ENCODE measurements at places on chromosomes 4 and X.
A peak's percentile ranks its signal among the peaks of the same experiment; 100 is the strongest.

DNA sequence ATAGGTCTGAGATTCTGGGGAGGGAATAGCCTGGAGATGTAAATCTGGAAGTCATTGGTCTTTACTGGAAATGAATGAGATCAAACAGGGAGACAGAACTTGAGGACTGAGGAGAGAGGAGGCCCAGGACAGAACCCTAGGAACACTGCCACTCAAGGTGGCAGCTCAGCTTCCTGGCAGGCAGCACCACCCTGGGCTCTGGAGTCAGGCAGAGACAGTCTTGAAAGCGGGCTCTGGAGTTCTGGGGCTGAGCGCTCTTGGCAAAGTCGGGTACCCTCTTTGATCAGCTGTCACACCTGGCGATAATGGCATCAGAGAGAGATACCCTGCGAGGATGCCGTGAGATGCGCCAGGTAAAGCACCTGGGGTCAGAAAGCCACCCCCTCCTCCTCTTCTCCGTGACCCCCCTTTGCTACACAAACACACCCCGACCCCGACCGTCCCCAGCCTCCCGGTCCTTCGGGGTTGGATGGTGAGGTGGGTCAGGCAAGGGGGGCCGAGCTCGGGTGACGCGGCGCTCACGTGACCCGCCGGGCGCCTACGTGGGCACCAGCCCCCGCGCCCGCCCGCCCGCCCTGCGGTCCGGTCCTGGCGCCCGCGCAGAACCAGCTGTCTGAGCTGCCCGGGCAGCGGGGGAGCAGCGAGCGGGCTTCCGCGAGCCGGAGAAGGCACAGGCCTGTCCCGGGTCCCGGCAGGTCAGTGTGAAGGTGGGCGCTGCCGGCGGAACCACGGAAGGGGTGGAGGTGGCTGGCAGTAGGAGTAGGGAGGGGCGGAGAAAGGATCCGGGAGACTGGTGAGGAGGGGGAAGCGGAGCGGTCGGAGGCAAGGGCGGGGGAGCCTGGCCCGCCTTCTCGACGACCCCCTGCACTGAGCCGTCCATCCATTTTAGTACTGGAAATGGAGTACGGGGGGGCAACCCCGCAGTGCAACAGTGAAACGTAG, at the start of gene TCEAL3:
Gene TCEAL3 (plus strand): TSS at position 600 of the 942 bp plus-strand sequence. CDS start 1,102 bp downstream, outside the sequence.
- peak; percentile 57 for DNase-seq

GRCh38 chr4:36351082-36351666, 69.8 kb downstream of the DTHD1 start:
- peak; percentile 80 for DNase-seq

DNA sequence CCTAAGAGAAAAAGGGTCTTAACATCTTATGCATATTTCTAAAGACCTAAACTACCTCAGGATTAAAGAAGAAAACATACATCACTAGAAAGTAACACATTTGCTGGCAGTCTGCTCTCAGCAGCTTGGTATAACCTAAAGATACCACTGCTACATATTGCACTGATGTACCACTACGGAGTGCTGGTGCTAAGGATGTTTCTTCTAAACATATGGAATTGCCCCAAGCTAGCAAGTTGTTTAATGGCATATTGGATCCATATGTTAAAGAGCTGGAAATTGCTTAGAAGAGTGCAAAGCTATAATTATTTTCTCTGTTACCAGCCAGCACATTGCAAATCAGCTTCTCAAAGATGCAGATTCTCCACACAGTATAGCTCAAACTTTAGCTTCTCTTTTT, 436.5 kb upstream of the GALNTL6 start:
- no peak for DNase-seq

DNA sequence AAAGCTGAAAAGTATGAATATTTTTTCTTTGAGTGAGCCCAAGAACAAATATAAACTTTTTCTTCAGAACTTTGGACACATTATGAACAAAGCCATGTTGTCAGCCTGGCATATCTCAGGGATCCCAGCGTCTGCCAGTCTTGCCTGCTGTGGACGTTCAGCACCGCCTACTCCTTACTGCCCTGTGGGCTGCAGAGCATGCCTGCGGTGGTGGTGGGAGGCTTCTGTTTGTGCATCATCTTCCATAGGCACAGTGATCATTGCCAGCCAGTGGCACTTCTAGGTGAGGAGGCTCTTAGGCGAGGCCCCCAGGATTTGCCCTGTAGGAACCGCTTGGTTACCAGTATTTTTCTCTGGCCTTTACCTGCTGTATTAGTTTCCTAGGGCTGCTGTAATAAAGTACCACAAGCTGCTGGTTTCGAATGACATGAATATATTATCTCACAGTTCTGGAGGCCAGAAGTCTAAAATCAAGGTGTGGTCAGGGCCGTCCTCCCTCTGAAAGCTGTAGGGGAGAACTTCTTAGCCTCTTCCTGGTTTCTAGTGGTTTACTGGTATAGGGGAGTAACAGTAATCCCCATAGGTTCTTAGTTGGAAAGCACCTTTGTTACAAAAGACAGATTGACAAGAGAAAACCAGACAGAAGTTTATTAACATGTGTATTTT, 15.4 kb downstream of the ANXA3 start:
- DNase-seq = no peak

GRCh38 chr4:2402048-2402842, 16.2 kb downstream of the ZFYVE28 start:
- no peak for DNase-seq

DNA sequence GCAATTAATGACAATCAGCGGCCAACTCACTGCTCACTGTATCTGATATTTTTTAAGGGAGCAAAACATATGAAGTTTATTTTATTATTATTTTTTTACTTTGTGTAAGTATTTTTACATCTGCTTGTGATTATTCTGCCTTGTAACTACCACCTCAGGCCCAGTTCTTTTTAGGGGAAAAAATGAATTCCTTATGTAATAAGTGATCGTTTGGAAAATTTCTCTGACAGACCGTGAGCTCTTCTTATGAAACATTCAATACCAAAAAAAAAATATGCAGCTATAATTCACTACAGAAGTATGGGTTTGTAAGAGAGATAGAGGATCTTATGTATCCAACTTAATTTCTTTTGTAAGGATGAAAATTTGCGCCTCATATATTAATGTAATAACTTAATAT, 33.5 kb upstream of the STOX2 start:
- DNase-seq = no peak

DNA sequence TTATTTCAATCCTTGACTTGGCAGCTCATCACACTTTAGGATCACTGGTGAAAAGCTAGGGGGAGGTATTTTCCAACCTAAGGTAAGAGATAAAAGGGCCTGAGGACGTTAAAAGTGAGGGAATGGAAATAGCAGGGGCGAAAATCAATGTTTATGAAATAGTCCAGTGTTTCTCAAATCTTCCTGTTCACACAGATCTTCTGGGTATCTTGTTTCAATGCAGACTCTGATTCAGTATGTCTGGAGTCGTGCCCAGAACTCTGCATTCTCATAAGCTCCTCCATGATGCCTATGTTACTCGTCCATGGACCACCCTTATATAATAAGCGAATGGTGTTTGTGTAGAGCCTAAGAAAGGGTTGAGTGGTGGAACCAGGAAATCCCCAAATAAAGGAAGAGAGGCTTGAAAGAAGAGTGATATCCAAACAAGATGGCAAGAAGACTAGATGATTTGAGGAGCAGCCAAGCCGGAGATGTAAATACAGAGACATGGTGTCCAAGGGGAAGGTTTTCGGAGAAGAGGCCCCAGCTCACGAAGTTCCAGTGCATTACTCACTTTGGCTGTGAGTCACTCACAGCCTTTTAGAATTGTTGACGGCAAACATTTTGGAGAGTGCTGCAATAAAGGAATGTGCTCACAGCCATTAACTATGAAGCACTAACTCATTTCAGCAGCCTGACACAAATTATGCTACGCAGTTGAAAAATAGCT, 215.6 kb upstream of the PPARGC1A start:
- no peak for DNase-seq

- no peak for DNase-seq
These were observed 47.4 kb downstream of the FGF2 start for GRCh38 chr4:122873821-122874593.

DNA sequence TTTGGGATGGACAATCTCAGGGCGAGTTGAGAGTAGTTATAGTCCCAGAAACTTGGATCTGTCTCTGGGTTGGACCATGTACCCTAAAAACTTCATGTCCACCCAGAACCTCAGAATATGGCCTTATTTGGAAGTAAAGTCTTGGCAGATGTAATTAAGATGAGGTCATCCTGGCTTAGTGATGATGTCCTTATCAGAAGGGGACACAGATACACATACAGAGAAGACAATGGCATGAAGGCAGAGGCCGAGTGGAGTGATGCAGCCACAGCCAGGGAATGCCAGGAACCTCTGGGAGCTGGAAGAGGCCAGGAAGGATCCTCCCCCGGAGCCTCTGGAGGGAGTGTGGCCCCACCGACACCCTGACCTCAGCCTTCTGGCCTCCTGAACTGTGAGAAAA, 61.2 kb upstream of the STX18 start:
- no peak for DNase-seq

DNA sequence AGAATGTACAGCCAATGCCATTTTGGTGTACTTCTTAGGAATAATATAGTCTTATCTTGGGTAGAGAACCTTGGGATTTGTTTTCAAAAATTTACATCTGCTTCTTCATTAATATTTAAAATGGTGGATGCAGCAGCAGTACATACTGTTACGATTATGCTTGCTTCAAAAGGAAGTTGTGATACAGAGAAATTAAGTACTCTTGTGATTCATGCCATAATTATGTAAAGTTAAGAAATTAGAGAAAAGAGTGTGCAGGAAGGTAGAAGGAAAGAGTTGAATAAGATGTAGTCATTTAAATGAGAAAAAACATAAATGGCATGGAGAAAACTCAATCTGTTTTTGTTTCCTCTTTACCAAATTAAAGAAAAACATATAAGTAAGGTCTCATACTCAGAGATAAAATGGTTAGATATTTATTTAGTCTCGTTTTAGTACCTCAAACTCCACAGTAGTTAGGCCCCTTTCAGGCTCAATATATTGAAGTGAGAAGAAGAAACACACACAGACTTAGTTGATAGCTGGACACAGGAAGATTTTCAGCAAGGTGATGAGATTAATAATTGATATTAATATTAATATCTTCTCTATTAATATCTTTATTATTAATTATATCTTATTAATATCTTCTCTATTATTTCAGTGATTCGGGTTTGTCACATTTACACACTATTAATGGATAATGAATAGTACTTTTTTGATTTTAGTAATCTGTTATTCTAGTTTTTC, 70.1 kb upstream of the HPGD start:
- DNase-seq = no peak

- no peak for DNase-seq
These were observed 280.3 kb downstream of the SPRY1 start for GRCh38 chr4:123676890-123677229.

- no peak for DNase-seq
These were observed 28.9 kb upstream of the SMIM31 start for GRCh38 chr4:164725066-164725465.

GRCh38 chr4:28481565-28481964, 1620.9 kb downstream of the STIM2 start:
- DNase-seq = no peak

- no peak for DNase-seq
These were observed 25.7 kb upstream of the COX7B2 start for GRCh38 chr4:46934726-46935125.

- no peak for DNase-seq
These were observed 62.6 kb upstream of the KLF3 start for GRCh38 chr4:38601244-38601915.

GRCh38 chr4:54745031-54745770, 87.4 kb downstream of the KIT start:
- DNase-seq = no peak

- DNase-seq = no peak
These were observed 161.1 kb downstream of the PHF8 start for GRCh38 chrX:53883196-53883595.

DNA sequence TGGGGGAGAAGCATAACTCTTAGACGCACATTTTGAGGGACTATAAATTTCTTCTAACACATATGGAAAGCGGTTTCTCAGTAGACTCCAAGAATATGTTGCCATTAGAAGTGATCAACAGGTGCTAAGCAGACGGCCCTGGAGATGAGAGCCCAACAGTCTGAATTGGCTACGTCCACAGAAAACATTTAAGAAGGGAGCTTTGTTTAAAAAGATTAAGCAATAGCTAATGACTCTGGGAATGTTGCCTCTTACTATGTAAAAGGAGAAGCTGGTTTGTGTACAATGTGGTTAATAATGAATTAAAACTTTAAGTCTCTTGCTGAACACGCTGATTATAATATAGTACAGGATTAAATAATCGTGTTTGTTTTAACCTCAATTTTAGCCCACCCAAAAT, 399.5 kb downstream of the SMARCA1 start:
- DNase-seq = no peak

- DNase-seq = no peak
These were observed 62.2 kb downstream of the NOCT start for GRCh38 chr4:139077567-139078355.

DNA sequence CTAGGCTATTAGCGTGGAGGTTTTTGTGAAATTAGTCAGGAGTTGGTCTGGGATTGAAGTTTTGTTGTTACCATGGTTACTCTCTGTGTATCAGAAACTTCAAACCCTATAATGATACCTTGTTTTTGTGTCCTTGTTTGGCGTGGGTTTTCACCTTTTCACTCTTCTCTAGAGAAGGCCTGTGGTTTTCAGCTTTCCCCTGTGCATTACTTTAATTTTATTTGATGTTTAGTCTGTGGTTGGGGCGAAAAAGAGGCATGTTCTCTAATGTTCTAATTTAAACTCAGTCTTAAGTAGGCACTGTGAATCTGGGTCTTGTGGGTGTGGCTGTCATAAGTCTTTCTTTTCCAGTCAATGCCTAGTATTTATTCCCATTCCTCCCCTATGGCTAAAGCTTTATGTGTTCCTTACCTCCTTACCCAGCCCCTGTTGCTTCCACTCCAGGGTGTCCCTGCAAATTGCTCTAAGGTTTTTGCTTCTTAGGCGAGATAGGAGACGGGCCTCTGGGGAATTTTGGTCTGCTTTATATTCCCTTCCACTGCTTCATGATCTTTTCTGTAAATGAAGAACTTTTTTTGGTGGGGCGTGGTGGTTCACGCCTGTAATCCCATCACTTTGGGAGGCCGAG, 326.3 kb upstream of the ZCCHC13 start:
- DNase-seq = peak; percentile 75

DNA sequence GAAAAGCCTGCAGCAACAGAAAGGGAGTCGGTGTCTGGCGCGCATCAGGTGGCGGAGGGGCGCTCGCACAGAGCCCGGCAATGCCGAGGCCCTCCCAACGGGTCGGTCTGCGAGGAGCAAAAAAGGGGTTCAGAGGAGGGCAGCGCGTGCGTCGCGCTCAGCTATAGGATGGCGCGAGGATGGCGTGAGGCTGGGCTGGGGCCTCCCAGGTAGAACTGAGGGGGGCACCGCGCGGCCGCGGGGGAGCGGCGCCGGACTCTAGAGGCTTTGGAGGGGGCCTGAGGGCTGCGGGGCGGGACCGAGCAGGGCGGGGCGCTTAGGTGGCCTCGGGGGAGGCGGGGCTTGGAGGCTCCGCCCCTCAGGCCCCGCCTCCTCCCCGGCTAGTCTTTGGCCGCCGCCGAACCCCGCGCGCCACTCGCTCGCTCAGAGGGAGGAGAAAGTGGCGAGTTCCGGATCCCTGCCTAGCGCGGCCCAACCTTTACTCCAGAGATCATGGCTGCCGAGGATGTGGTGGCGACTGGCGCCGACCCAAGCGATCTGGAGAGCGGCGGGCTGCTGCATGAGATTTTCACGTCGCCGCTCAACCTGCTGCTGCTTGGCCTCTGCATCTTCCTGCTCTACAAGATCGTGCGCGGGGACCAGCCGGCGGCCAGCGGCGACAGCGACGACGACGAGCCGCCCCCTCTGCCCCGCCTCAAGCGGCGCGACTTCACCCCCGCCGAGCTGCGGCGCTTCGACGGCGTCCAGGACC, at the start of gene PGRMC1:
Gene PGRMC1 (plus strand): TSS at position 414 of the 751 bp plus-strand sequence. CDS start 79 bp downstream, at position 493.
- peak; percentile 85 for DNase-seq
